ENCODE measurements at places on chromosomes 1 and 21. TPM values are rescaled to one million over a fixed set of nuclear protein-coding genes. Genes with fewer than 3 reads are reported as not detected.

GPR37L1 gene
- total RNA-seq: 0.82 TPM

SLC35F3 gene
- 2.4 TPM for total RNA-seq

OR2T29 gene
- total RNA-seq: not detected

SPRR5 gene
- not detected for total RNA-seq

FNBP1L gene
- 254 TPM for total RNA-seq

TAS1R3 gene
- 0.41 TPM for total RNA-seq

TRIM67 gene
- total RNA-seq: 24.1 TPM

TNFSF4 gene
- total RNA-seq: 0.41 TPM

CD164L2 gene
- not detected for total RNA-seq

FYB2 gene
- under 0.01 TPM for total RNA-seq

PARP1 gene
- 115 TPM for total RNA-seq

TFF2 gene
- not detected for total RNA-seq

OR2T33 gene
- not detected for total RNA-seq

SH2D5 gene
- 1.6 TPM for total RNA-seq

SWT1 gene
- 59.5 TPM for total RNA-seq

PGLYRP4 gene
- total RNA-seq: not detected

G0S2 gene
- total RNA-seq: 1.6 TPM

TGFB2 gene
- 19.6 TPM for total RNA-seq

NEK2 gene
- total RNA-seq: 2.9 TPM

CFHR2 gene
- total RNA-seq: not detected

GJC2 gene
- total RNA-seq: 0.82 TPM

ZBTB37 gene
- 33.4 TPM for total RNA-seq

B3GALT5 gene
- 0.41 TPM for total RNA-seq

TMEM240 gene
- 16.3 TPM for total RNA-seq

ASAP3 gene
- 7.7 TPM for total RNA-seq

TENT5C gene
- 4.9 TPM for total RNA-seq

Data from frontal cortex (tissue), 4 donors.